ENCODE measurements at places on chromosomes 5 and 9. TPM values are rescaled to one million over a fixed set of nuclear protein-coding genes. Genes with fewer than 3 reads are reported as not detected.

The PRLR gene
- 0.30 TPM for total RNA-seq

The SLC34A3 gene
- total RNA-seq = not detected

The SLC36A2 gene
- not detected for total RNA-seq

The OBP2B gene
- not detected for total RNA-seq

The UBE2R2 gene
- total RNA-seq = 38.8 TPM

GRCh38 chr5:61123145-61123544 lies 39.1 kb downstream of the SMIM15 start:
- DNase-seq = no peak

- DNase-seq = no peak
These were observed 46.6 kb downstream of the RAB3C start for GRCh38 chr5:58629271-58630159.

DNA sequence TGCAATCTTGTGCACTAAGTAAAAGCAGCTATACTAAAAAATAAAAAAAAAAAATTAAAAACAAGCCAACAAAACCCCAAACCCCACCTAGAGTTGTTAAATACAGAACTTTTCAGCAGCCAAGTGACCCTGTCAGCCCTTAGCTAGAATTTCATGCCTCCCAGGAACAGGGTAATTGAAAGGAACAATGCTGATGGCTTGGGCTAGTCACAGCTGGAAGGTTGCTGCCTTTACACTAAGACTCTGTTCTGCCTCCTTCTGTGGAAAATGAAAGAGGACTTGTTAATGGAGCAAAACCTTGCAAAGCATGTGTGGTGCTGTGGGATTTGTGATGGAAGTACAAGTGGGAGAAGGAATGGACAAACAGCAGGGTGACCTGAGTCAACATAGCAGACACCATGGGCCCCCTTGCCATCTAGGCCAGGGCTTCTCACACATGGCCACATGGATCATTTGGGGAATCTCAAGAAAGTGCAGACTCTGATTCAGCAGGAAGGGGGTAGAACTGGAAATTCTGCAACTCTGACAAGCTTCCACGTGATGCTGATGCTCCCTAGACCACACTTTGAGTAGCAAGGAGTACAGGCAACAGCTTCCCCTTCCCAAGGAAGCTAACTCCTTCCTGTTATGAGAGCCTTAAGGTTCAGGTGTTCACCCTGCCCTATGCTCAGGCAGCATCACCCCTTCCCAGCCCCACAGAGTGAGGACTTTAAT lies 14.9 kb upstream of the TMEM252 start:
- no peak for DNase-seq

GRCh38 chr9:128204858-128205257 lies 1.7 kb downstream of the DNM1 start:
- no peak for DNase-seq

- no peak for DNase-seq
These were observed 29.3 kb upstream of the CLPTM1L start for GRCh38 chr5:1374030-1374678.

GRCh38 chr5:164052536-164053093 lies 547.2 kb downstream of the MAT2B start:
- no peak for DNase-seq

- DNase-seq = no peak
These were observed at the start of gene SLC1A3 for GRCh38 chr5:36606428-36607113. TSS of gene SLC1A3 (plus strand) at chr5:36606606. CDS start at chr5:36608424, 1,818 bp downstream.

GRCh38 chr9:93593144-93593658 lies 16.8 kb downstream of the PHF2 start:
- DNase-seq = peak; percentile 27

- peak; percentile 61 for DNase-seq
These were observed 49.5 kb downstream of the ADAMTS2 start for GRCh38 chr5:179295778-179296149.

DNA sequence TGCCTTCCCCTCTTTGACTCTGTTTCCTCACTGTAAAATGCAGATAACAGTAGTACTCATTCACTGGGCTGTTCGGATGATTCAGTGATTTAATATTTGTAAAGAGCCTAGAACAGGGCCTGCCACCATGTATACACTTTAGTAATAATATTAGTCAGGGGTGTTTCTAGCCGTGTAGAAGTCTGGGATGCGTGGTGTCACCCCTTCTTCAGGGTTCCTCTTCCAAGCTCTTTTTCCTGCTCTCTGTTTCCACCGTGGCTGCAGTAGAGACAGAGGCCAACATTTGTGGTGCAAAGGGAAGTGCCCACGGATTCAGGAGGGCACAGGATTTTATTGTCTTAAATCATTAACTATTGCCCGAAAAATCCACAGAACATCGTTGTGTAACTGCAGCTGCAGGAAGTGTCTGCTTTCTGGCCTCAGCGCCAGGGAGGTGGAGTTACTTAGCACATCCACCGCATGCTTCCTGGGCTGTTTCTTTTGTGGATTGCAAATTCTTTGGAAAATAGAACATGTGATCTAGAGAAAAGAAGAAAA lies 61.7 kb downstream of the TRIO start:
- DNase-seq = no peak

DNA sequence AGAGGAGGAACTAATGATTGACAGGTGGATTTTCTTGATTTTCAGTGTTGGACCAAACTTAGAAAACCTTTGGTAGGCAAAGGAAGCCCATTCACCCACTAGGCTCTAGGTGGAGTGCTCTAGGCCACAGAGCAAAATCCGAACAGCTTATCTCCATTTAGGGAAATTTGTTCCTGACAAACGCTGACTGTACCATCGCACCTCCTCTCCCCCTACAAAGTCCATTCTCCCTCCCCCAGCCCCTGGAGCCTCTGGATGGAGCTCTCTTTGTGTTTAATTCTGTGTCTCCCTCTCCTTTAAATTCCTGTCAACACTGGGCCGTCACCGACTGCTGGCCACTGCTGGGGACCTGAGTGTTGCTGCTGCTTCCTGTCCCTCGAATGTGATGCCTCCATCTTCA lies 350.1 kb upstream of the IRX2 start:
- DNase-seq = no peak

DNA sequence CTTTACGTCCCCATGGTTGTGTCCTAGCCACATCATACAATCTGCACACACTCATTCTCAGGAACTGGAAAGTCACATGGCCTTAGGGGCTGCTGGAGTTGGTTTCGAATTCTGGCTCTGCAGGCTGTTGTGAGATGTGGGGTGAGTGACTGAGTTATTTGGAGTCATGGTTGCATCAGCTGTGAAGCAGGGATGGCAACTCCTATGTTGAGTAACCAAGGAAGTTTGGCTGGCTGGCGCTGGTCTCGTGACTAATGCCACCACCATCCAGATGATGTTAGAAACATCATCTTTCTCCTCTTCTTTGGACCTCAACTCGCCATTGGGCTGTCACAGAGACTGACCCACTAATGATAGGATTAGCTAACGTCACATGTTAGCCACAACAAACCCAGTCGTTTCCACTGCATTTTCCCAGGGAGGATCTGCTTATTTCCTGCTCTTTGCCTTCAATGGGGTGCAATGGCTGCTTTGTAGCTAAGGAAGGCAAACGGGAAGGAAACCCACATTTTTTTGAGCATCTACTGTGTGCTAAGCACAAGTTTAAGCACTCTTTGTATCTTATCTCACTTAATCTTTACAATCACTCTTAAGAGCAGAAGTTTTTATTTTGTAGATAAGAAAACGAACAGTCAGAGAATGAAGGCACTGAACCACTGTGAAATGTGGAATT lies 78.1 kb upstream of the UBTD2 start:
- DNase-seq = no peak

Data from cardiac septum (tissue), 1 donor.